ENCODE measurements at places on chromosomes 4 and X.

- no peak for DNase-seq
Measured at GRCh38 chr4:131650951-131651350, 1498.1 kb upstream of the PCDH10 start.

DNA sequence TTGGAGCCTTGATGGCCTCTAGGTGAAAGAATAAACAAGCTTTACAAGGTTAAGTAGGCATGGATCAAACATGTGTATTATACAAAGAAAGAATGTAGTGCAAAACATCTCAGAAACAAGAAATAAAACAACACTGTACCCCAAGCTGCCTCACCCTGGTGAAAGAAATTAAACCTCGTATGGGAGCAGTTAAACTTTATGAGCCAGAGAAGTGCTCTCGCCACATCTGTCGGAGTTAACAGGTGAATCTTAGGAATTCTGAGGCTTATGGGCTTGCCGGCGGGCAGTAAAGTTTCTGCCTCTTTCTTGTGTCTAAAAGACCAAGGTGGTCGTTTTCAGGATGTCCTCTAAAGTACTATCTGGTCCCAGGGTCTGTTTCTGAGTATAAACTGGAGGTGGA is 34.0 kb upstream of the ARSH start:
- peak; percentile 41 for DNase-seq

DNA sequence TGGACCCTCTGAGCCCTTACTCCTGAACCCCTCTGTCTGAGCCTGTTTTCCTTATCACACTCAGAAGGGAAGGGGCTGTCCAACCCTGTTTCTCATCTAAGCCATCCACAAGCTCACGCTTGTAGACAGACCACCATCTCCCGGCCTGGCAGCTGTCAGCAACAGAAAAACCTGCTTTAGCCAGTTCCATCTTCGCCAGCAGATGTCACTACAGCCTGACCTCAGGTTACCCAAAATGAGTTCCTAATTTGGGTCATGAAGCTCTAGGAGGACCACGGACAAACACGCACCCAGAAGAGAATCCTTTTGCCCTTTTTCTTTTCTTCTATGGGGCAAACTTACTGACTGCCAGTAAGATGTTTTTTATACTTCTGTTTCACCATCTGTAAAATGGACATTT is 445.4 kb downstream of the BCOR start:
- DNase-seq, result no peak

GRCh38 chr4:140595065-140595464 is 26.3 kb upstream of the UCP1 start:
- no peak for DNase-seq

Data from left kidney (tissue), 8 donors.